ENCODE measurements at places on chromosomes 4 and X. TPM values are rescaled to one million over a fixed set of nuclear protein-coding genes. Genes with fewer than 3 reads are reported as not detected.

ART3 gene
- not detected for total RNA-seq

DSPP gene
- total RNA-seq = not detected

SPATA18 gene
- total RNA-seq = 3.1 TPM

GUCY1B1 gene
- total RNA-seq = 0.27 TPM

ZFYVE28 gene
- 2.5 TPM for total RNA-seq

BTK gene
- 0.08 TPM for total RNA-seq

ELK1 gene
- total RNA-seq = 37.0 TPM

SAGE1 gene
- total RNA-seq = 0.03 TPM

GLRA3 gene
- not detected for total RNA-seq

GPR143 gene
- 0.16 TPM for total RNA-seq

TCEANC gene
- total RNA-seq = 0.73 TPM

CACNA1F gene
- total RNA-seq = not detected

ADGRL3 gene
- total RNA-seq = 0.05 TPM

MAGEB2 gene
- total RNA-seq = not detected

F8A3 gene
- total RNA-seq = 0.94 TPM

IL15 gene
- 11.3 TPM for total RNA-seq

HTN1 gene
- not detected for total RNA-seq

XG gene
- not detected for total RNA-seq

SHROOM4 gene
- not detected for total RNA-seq
